ENCODE measurements at places on chromosomes 13 and 19. TPM values are rescaled to one million over a fixed set of nuclear protein-coding genes. Genes with fewer than 3 reads are reported as not detected.

Gene ZNF486
- 3.5 TPM for total RNA-seq

Gene NOVA2
- total RNA-seq = not detected

Gene ZNF813
- 3.5 TPM for total RNA-seq

Gene CNN1
- 9.3 TPM for total RNA-seq

Gene HMG20B
- total RNA-seq = 91.1 TPM

Measured in smooth muscle cell of trachea (primary cell).